ENCODE measurements at places on chromosomes 1 and 21.

DNA sequence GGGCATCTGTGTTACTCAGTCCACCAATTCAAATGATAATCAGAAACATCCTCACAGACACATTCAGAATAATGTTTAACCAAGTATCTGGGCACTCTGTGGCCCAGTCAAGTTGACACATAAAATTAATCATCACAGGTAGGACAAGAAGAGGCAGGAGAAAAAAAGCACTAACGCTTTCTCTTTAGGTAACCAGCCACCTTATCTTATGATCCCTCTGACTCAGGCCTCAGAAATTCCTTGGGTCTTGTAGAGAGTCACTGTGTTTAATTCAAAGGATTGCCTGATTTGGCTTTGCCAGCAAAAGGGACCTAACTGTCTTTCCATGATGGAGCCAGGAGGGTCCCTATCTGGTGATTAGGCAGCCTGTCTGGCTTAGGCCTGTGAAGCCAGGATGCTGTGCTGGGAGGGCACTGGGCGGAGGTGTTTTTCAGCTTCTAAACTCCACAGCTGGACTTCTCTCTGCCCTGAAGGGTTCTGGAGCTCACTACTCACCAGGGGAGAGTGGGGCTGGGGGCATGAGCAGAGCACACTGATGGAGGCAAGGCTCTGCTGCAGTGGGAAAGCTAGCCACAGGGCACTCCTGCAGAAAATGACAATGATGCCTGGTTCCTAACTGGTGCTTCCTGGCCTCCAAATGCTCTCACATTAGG is 36.4 kb upstream of the STUM start:
- DNase-seq: no peak

GRCh38 chr1:62726011-62726442 is 37.8 kb upstream of the DOCK7 start:
- no peak for DNase-seq

GRCh38 chr1:230787471-230787870 is 40.3 kb downstream of the CAPN9 start:
- no peak for DNase-seq

GRCh38 chr1:227938911-227939790 is 8.6 kb downstream of the WNT9A start:
- DNase-seq: no peak

DNA sequence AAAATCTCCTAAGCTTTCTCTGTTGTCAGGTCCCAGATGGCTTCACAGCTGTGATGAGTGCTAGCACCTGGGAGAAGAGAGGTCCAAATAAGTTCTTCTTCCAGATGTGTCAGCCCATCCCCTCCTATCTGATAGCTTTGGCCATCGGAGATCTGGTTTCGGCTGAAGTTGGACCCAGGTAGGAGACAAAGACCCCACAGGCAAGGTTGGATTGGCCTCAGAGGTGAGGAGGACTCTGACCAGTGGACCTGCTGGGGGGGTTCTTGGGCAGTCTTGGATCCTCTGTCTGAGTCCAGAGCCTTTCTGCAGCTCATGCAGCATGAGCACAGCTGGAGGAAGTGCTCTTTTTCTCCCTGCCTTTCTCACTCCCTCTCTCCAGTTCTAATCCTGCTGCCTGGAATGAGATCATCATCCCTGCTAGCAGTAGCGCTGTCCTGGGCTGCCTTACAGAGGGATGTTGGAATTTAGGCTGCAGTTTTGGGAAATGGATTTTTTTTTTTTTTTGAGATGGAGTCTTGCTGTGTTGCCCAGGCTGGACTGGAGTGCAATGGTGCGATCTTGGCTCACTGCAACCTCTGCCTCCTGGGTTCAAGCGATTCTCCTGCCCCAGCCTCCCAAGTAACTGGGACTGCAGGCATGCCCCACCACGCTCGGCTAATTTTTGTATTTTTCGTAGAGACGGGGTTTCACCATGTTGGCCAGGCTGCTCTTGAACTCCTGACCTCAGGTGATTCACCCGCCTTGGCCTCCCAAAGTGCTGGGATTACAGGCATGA is 7.1 kb downstream of the RNPEP start:
- no peak for DNase-seq

DNA sequence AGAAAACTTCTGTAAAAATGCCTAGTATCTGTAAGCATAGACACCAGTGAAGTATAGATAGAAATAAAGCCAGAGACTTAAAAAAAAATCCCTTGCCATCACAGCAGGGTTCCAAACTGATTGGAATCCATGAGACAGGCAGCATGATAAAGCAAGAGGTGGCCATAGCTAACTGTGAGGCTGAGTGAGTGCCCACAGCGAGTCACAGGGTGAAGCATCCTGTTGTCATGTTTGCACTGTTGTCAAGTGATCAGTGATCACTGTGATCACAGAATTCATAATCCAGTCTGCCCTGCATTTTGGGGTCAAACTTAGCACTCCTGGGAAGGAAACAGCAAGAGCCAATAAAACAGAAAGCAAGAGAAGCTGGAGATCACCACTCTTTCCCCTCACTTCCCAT is 33.3 kb downstream of the LRRC8B start:
- DNase-seq: no peak

DNA sequence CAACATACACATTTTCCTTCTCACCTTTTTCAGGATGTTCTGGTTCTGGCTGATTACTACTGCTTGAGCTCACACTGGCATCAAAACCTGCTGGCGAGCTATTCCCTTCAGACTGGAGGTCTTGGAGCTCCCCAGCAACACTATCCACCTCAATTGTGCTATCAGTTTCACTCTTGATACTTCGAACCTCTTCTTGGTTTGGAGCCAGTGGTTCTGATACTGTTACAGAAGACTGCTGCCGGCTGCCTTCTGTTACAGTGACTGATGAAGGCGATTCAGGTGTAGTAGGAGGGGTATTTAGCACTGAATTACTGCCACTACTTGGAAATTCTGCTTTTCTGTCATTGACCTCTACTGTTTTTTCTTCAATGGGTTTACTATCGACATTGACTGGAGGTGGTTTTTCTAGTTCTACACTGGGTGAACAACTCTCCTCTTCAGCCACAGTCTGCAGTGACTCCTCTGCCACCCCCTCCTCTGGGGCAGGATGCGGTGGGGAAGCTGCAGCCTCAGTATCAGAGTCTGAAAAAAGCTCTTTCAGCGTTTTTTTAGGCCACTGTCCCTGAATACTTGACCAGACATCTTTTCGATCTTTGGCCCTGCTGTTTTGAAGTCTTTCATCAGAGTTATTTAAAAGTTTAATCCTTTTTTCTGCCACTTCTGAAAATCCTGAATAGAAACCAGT is 20.7 kb upstream of the RBM34 start:
- DNase-seq: no peak

- no peak for DNase-seq
Observed at GRCh38 chr1:97120806-97121205, 399.2 kb downstream of the PTBP2 start.

DNA sequence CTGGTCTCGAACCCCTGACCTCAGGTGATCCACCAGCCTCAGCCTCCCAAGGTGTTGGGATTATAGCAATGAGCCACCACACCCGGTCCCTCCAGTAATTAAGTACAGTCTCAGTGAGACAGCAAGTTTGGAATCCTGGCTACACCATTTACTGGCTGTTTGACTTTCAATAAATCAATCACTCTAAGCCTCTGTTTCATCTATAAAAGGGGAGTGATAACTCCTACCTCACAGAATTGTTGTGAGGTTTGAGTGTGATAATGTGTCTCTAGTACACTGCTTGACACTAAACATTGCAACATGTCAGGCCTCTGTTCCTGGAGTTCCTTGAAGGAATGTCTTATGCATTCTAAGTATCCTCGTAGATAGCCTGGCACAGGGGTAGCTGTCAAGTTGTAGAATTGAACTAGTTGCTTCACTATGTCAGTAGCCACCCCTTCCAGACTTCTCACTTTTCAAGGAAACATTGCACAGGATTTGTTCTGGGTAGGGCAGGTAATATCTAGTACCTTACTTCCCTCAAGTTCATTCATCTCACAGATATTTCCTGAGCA is 12.4 kb downstream of the ENTREP3 start:
- no peak for DNase-seq

DNA sequence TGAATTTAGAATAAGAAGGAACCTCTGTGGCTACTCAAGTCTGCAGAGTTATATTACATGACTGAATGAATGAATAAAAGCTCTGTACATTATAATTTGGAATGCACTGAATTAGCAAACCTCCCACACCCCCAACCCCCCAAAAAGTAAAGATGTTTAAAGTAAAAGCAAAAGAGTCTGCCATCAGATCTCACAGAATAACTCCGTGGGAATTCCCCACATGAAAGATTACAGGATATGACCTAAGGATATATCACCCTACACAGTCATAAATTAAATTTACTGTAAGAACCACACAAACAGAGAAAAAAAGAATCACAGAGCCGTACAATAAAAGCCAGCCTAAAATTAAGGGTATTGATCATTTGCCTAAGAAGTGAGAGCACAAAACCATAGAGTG is 587.3 kb downstream of the PTPRC start:
- no peak for DNase-seq

DNA sequence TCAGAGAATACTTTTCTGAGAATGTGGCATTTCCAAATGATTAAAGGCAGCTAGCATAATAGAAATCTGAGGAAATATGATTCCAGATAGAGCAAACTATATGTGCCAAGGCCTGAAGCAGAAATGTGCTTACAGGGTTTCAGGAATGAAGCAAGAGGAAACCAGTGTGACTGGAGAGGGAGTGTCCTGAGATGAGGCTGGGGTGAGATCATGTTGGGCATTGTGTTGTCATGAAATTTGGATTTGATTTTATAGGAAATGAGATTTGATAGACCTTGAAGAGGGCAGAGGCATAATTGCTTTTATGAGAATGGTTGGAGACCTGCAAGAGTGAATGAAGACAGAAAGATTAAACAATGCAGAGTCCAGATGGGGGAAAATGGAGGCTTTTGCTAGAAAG is 338.1 kb upstream of the SNX7 start:
- DNase-seq: no peak

DNA sequence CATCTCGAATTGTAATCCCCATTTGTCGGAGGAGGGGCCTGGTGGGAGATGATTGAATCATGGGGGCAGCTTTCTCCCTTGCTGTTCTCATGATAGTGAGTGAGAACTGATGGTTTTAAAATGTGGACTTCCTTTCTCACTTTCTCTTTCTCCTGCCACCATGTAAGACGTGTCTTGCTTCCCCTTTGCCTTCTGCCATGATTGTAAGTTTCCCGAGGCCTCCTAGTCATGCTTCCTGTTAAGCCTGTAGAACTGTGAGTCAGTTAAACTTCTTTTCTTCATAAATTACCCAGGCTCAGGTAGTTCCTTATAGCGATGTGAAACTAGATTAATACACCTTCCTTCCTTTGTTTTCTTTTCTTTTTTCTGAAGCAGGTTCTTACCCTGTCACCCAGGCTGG is 13.9 kb downstream of the DNAJC6 start:
- no peak for DNase-seq

DNA sequence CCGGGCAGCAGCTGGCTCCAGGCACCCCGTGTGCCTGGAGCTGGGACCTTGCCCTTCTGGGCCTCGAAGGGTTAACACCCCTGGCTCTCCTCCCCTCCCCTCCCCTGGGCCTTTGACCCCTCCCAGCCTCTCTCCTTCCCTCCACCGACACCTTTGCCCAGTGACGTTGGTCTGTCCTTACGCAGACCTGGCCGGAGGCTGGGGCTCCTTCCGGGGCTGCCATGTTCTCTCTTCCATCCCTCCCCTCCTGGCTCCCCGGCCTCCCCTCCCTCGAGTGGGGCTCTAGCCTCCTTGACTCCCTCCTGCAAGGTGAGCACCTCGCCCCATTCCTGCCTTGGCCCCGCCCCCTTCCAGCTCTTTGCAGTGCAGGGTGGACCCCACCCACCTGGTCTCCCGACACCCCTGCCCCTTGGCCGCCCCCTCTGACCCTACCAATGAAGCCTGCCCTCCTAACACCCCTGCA is at the start of gene TMEM82:
TMEM82 (plus strand) TSS at position 161 of the 463 bp plus-strand sequence; CDS start at position 222, 61 bp downstream.
- no peak for DNase-seq

GRCh38 chr1:43537423-43538142 is 6.9 kb downstream of the PTPRF start:
- DNase-seq: no peak
